Activated T-helper 1 cell treated with Interleukin-2 at 50 U/mL for 16 hours (primary cell): ENCODE measurements at places on chromosomes 7 and 10.

DNA sequence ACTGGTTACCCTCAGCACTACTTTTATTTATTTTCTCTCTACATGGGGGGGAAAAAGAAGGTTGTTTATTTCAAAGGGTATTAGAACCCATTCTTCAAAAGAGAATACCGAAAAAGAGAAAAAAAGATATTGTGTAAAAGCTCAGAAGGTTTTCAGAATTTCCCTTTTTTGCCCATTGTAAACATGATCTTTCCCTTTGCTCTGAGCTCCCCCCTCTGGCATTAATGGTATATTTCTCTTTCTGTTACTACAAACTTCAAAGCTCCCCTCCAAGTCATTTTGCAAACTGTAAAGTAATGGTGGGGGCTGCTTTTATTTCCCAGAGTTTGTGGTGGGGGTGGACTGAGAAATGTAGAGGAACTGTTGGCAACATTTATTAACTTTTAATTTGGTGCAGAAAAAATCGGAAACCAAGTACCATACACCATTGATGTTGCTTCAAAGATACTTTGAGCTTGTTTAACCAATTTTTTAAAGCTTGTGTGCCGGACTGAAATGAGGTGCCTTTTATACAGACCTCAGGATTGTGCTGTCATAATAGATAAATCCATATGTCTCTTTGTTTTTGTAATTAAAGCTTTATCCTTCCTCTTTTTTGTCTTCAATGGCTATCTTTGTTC lies 181.5 kb downstream of the EXOC4 start:
- DNase-seq = no peak

- no peak for DNase-seq
Observed at GRCh38 chr10:16611037-16611436, 89.4 kb upstream of the C1QL3 start.

DNA sequence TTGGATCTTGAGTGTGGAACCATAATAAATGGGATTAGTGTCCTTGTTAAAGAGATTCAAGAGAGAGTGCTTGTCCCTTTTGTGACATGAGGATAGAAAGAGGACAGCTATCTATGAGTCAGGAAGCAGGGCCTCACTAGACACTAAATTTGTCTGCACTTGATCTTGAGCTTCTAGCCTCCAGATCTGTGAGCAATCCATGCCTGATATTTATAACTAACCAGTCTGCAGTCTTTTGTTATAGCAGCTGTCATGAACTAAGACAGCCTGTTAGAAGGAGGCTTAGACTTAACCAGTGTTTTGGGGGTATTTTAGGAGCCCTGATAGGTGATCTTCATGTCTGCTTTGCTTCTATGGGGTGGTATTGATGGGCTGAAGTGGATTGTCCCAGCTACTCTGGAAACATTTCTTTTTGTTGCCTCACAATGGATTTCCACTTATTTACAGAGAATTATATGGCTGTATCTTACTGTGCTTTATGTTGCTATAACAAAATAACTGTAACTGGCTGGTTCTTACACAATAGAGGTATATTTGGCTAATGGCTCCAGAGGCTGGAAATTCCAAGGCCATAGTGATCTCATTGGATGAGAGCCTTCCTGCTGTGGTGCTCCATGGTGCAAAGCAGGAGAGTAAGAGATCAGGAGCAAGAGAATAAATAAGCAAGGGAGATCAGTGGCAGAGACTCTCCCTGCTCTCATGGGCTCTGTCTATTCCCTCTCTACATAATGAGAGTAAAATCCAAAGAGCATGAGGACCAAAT lies 23.4 kb upstream of the AKR1C3 start:
- no peak for DNase-seq

DNA sequence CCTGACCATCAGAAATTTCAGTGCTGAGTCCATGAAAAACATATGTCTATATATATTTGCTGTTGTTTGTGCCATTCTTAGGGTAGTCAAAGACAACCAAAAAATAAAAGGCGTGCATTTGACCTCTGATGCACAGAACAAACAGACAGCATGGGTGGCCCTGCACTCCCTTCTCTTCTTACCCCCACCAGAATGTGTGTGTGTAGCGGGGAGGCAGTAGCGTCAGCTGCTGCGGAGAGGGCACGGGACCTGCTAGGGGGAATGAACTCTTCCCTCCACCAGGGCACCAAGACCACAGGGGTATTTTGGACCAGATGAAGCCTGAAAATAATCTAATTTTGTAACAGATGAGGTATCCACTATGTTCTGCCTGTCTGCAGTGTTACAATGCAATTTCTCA lies 277.7 kb upstream of the ZNF32 start:
- no peak for DNase-seq

DNA sequence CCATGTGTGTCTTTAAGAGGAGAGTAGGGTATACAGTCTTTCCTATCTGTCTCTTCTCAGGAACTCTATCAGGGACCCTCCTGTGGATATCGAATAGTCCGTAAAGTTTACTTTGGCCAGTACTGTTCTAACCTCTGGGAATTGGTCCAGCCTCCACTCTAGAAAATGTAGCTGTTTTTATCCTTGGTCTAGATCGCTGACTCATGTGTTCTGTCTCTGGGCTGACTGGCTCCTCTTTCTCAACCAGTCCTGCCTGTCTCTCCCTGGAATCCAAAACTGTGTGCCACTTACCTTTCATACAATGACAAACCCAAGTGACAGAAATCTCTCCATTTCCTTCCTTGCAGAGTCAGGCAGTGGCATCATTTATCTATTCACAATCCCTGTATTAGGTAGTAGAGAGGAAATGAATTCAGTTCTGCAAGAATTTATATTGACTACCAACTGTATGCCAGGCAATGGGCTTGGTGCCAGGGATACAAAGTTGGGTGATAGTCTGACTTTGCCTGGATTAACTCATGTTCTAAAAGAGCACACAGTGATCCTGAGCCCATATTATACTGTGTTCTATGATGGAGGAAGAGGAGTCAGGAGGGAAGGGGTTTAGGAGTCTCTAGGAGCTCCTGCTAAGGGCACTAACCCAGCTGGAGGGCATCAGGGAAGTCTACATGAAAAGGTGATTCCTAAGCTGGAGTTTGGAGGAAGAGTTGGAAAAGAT lies 232.7 kb downstream of the LRMDA start:
- DNase-seq = no peak

DNA sequence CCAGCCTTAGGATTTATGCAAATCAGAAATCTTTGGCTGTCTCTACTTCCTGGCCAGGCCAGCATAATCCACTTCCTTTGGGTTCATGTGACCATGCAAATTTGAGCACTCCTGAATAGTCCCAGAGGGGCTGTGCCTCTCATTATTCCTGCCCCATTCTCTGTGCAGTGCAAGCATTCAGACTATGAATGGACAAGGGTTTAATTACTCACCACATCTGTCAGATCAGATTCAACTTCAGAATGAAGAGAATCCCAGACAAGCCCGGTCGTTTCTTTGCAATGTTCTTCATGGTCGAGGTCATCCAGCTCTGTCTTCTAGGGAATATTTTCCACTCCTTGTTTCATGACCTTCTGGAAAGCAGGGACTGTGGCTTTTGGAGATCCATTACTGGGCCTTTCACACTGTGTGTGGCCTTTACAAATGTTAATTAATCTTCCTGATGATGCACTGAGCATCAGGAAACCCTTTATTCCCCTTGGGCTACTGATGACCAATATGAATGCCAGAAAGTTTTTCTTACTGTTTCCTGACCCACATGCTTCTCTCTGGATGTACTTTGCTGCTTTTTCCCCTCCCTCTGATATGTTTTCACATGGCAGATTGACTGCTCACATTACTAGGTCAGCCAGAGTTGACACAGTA lies 217.6 kb upstream of the TCF7L2 start:
- DNase-seq = no peak

DNA sequence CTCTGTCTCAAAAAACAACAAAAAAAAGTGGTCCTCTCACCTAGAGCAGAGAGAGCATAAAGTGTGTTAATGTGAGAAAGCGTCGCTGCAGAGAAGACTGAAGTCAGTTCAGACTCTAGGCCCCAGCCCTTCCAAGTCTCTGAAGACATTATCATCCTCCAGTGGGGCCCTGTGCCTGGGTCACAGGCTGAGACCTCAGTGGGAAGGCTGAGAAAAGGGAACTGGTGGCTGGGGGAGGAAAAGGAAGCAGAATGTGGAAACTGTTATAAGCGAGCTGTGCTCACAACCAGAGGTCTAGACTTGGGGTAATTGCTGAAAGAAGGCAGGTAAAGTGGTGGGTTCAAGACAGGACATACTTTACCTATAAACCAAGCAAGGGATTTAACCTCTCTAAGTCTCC lies 4.9 kb upstream of the RRP12 start:
- no peak for DNase-seq

DNA sequence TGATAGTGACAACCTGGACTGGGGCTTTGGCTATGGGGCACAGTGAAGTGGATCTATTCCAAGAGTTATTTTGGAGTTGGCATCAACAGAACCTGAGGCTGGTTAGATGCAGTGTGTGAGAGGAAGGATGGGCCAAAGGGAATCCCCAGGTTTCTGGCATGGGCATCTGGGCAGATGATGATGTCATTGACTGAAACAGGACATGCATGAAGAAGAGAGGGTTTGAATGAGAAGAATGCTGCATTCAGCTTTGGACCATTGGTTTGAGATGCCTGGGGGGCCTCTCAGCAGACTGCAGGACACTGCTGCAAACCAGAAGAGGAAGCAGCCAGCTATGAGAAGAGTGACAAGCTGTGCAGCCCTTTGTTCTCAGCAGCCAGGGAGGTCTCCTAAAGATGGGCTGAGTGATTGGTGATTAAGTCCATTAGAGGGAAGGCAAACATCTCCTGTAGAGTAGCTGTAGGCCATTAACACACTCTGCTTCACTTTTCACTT lies 23.1 kb upstream of the PIK3CG start:
- DNase-seq = no peak

DNA sequence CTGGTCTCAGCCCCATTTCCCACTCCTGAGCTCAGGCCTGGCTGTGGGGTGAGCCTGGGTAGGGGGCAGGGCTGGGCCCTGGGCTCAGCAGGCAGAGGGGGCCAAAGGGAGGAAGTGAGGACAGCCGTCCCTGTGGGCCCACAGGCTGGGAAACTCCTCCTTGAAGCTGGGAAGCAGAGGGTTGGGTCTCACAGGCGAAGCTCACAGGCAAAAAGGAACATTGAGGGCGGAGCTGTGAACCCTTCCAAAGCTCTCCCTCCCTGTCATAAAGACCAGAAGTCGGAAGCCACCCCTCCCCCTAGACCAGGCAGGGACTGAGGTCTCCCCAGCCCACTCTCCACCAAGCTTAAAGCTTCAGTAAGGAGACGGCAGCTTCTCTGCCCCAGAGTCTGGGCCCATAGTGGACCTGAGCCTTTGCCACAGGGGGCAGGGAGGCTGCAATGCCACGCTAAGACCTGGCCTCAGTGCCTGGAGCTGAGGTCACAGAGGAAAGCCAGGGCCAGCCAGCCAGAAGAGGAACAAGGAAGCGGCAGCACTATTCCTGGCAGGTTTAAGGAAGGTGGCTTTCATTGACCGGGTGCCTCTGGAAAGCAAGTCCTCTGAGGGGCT lies 1.0 kb upstream of the KCP start:
- no peak for DNase-seq

DNA sequence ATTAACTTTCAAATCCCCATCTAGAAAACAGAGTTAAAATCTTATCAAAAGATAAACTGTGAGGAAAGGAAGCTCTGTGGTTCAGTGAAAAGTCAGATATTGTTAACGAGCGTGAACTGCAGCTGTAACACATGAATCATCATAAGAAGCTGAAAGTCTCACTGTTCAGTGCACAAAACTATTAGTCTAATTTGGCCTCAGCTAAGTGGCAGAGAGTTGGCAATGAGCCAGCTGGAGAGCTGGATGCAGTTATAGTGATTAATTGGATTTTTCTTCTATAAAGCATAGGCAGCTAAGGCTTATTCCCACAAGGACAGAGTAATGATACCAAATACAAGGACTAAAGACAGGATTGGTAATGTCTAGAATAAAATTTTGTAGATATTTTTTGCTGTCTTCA lies 101.1 kb upstream of the ABCB5 start:
- DNase-seq = no peak

- no peak for DNase-seq
Observed at GRCh38 chr7:7148798-7149481, 33.4 kb upstream of the C1GALT1 start.

DNA sequence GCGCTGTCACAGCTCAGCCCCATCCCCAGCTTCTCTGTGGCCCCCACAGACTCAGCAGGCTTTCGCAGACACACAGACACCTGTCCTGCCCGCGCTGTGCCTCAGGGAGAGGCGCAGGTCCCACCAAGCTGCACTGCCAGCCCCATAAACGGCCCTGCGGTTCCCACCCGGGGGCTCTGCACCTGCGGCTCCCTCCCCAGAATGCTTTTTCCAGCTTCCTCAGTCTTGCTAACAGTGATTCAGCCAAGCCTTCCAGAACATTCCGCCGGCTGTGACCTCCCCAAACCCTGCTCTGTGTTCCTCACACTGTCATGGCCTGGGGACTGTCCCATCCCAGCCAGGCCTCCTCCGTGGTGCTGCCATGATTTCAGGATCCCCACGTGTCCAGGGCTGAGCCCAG lies 27.8 kb upstream of the TNRC18 start:
- DNase-seq = no peak

DNA sequence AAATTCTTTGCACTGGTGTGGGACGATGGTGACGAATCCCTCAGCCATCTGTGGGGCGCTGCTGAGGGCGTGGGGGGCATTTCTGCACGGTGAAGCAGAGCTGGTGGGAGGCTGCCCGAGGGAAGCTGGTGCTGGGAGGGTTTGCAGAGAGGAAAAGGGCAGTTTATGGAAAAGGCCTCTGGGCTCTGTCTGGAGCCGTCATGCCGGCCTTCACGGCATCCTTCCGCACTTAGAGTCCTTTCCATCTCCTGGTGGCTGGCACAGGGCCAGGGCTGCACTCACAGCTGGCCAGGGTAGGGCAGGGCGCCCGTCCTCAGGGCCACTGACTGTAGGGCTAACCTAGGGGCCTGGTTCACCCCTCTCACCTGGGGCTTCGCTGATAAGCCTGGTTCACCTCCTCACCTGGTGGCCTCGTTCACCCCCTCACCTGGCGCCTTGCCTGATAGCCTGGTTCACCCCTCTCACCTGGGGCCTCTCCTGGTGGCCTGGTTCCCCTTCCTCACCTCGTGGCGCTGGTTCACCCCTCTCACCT lies 598 bp upstream of the AMZ1 start:
- no peak for DNase-seq

- DNase-seq = no peak
Observed at GRCh38 chr7:36967387-36967786, 243.1 kb upstream of the AOAH start.

GRCh38 chr7:133419041-133419440 lies 166.2 kb downstream of the EXOC4 start:
- DNase-seq = no peak

- no peak for DNase-seq
Observed at GRCh38 chr10:92891885-92892690, 43.8 kb downstream of the EXOC6 start.

DNA sequence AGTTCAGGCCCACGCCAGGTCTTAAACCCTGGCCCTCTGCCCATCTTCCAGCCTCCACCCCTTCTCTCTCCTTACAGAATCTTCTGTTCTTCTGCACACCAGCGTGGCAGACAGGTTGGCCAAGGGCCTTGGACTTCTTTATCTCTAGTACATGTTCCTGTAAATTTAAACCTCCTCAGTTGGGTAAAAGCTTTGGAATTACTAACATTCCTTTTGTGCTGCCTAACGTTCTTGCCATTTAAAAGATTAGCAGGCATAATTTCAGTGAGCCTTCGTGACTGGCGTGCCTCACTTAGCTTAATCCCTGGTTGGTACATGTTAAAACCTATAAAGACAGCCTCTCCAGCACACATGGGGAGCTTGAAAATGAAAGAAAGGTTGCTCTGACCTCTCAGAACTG lies 192.2 kb downstream of the CUX1 start:
- no peak for DNase-seq
